ENCODE measurements at places on chromosomes 1 and 21. TPM values are rescaled to one million over a fixed set of nuclear protein-coding genes. Genes with fewer than 3 reads are reported as not detected.
A peak's percentile ranks its signal among the peaks of the same experiment; 100 is the strongest.

Gene PROK1
- total RNA-seq, result not detected

Gene CASQ2
- not detected for total RNA-seq

DNA sequence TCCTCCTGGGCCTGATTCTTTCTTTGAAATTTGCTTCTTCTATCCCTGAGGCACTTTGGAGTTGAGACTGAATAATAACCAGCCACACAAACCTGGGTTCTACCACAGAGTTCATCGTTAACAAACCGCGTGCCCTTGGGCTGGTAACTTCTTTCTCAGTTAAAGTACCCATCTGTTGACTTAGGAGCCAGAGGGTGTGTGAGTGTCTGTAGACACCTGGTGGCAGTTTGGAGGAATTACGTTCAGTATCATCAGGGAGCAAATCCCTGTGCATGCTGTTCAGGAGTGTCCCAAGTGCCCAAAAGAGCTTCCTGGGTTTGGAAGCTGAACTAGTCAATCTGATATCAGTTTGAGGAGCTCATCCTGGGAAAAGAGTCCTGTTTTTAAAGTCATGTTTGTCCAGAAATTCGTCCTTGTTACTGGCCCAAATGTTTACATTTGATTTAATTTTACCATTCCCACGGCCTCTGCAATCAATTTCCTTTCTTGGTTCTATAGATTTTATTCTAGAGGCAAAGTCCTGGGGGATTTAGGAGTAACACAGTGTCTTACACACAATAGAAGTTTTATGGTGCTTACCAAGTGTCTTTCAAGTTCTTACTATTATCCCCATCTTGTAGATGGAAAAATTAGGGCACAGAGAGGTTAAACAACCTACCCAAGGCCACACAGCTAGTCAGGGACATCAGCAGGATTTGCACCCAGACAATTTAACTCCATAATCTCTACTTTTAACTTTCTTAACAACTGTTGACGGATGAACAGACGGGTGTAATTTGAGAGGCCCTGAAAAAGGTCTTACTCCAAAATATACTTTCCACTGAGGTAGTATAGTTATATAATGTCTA lies 26.7 kb upstream of the RPTN start:
- no peak overlapping the region for H3K27ac ChIP-seq
- H3K27me3 ChIP-seq, result peaks cover 44% of the 10 kb centered on the region
- peaks cover 8% of the 10 kb centered on the region for H3K36me3 ChIP-seq

- peaks cover 12% of the 10 kb centered on the region for H3K36me3 ChIP-seq
- peaks cover 29% of the 10 kb centered on the region for H3K4me1 ChIP-seq
- no peak overlapping the region for H3K4me3 ChIP-seq
Observed at GRCh38 chr1:234546890-234547788, 62.8 kb downstream of the IRF2BP2 start.

GRCh38 chr1:6500544-6501278 lies 9.2 kb upstream of the PLEKHG5 start:
- peaks cover 5% of the 10 kb centered on the region for H3K36me3 ChIP-seq
- H3K4me3 ChIP-seq, result no peak overlapping the region
- no peaks in the 10 kb centered on the region for H3K4me1 ChIP-seq

GRCh38 chr1:61049850-61050540 lies 32.4 kb upstream of the NFIA start:
- H3K27me3 ChIP-seq, result peaks cover 27% of the 10 kb centered on the region
- DNase-seq, result peak; percentile 93

- peak; percentile 93 for DNase-seq
- H3K36me3 ChIP-seq, result no peaks in the 10 kb centered on the region
- H3K27me3 ChIP-seq, result no peaks in the 10 kb centered on the region
- no peak overlapping the region for H3K4me3 ChIP-seq
- no peak overlapping the region for H3K27ac ChIP-seq
Observed at GRCh38 chr1:182084487-182085316, 23.2 kb upstream of the ZNF648 start.

DNA sequence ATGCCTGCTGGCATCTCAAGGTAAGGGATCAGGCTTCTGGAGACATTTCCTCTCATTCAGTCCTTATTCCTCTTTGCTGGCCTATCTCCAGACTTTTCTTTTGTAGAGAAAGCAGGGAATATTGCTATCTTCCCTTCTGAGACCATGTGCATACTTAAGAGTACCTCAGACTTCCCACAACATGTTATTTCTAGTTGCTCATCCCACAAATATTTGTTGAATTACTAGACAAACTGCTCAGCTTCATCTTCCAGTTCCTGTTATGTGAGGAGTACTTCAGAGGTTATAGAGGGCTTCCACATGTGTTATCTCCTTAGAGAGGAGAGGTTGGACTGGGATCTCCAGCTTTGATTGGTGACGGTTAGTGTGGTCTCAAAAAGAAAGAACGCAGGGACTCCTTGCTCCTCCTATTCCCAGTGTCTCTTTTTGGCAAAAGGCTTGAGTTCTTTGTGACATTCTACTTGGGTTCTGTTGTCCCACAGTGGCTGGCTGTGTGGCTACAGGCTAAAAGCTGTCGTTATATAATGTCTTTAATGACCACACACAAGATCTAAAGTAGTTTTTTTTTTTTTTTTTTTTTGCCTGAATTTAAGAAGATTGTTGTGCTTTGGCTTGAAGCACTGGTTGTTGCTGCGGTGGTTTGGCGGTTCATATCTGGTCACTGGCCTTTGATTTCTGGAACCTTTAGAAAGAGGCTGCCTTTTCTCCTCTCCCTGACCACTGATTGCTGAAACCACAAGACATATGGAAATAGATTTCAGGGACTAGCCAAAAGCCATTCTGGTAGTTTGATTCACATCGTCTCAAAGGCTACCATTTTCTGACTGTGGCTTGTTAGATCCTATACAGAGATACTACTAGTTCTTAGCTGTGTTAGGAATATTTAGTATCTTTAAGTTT lies 78.7 kb downstream of the FGGY start:
- H3K4me3 ChIP-seq, result no peak overlapping the region
- H3K4me1 ChIP-seq, result no peaks in the 10 kb centered on the region
- no peak overlapping the region for H3K27ac ChIP-seq

- H3K27me3 ChIP-seq, result peaks cover 69% of the 10 kb centered on the region
- no peaks in the 10 kb centered on the region for H3K4me1 ChIP-seq
- no peaks in the 10 kb centered on the region for H3K36me3 ChIP-seq
Observed at GRCh38 chr21:38631206-38631605, 132.9 kb upstream of the ERG start.

DNA sequence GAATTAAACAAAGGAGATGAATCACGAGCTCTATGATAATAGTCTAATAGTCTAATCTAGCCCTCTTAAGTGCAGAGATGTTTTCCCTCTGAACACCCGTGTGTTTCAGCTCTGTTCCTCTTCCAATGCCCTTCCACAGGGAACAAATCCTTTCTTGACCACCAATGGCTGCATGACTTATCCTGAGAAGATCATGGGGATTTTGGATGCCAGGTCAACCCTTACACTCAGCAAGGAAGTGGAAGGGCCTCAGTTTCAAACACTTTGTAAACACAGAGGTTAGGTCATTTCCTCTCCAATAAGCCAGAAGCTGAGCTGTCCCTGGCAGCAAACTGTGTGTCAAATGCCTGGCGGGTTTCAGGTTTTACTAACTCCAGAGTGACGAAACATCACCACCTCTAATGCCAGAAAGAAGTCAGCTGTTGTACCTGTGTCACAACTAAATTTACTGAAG lies 200.0 kb downstream of the GABPA start:
- H3K36me3 ChIP-seq, result peaks cover 8% of the 10 kb centered on the region
- peaks cover 14% of the 10 kb centered on the region for H3K4me1 ChIP-seq
- H3K27me3 ChIP-seq, result no peaks in the 10 kb centered on the region
- peak; percentile 61 for DNase-seq
- H3K4me3 ChIP-seq, result peak overlapping the region; percentile 18
